Lung microvascular endothelial cell (primary cell): ENCODE measurements at places on chromosomes 11 and 22.

DNA sequence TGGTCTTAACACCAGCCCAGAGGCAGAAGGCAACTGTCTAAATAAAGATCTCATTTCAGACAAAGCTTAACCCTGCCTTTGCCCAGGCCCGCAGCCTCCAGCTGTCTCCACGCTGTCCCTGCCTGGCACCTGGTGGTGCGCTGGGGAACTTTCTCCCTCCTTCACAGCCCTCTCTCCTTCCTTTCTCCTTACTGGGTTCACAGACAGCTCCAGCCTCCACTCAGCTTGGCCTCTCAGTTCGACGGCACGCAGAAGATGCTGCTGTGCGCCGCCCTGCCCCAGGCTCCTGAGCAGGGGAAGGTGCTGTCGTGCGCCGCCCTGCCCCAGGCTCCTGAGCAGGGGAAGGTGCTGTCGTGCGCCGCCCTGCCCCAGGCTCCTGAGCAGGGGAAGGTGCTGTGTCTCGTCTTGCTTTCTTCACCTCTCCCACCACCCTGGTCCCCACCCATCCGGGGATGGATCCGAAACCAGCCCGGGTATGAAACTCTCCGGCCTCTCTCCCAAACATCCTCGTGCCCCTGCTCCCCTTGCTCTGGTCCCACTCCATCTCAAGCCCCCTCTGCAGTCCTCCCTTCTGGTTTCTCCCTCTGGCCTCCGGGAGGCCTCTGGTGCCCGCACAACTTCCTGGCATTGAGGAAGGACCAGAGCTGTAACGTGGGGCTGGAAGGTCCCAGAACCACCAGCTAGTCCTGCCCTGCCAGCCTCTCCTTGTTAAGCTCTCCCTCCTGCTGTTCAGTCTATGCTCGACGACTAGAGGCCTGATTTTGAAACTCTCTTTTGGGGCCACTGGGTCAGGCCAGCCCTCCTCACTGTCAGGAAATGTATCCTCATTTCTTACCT lies 22.9 kb upstream of the JAM3 start:
- DNase-seq: no peak

DNA sequence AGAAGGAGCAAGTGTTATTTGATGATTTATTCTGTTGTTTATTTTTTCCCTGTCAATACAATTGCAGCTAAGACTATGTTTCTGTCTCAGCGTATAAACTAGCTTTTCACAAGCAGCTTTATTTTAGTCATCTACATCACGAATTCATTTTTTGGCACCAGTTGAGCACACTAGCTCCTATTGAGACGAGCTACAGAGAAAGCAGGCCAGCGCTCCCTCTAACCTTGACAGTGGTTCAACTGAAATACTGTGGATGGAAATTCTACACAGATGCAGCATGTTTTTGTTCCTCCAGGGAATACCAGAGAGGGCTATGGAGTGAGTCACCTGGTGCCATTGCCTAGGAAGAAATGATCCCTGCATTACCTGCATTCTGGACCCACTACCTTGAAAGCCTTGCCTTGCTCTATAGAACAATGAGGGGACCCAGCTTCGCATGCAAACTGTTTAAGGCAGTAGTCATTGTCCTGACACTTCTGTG lies 108.2 kb upstream of the ARHGAP42 start:
- no peak for DNase-seq

- DNase-seq: no peak
Measured at GRCh38 chr11:12353534-12353933, 23.8 kb upstream of the PARVA start.

DNA sequence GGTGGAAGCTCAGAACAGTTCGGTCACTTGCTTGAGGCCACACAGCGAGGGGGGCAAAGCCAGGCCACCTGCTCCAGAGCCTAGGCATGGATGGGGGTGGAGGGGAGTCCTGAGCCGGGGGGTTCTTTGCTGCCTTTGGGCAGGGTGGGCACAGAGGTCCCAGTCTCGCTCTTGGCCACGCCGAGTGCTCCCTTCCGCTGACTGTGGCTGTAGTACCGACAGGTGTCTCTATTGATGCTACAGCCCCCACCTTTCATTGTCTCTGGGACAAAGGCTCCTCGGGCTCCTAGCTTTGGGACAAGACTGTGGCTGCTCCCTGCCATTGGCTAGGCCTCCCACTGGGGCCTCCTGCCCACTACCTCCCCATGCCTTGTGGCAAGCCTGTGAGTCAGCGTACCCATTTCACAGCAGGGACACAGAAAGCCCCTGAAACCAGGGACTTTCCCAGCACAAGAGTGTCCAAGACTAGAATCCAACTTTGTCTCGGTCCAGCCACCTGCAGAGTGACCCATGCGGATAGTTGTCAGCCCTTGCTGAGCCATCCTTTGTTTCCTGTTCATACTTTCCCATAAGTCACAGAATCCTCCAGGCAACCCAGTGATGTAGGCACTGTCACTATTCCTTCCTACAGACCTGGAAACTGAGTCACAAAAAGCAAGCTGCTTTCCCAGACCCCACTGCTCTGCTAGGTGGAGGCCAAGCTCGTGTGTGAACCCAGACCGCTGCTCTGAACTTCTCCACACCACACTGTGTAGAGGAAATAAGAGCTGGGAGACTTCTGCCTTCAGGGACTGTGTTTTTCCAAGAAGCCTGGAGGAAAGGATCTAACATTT lies 17.2 kb downstream of the MYEOV start:
- no peak for DNase-seq

DNA sequence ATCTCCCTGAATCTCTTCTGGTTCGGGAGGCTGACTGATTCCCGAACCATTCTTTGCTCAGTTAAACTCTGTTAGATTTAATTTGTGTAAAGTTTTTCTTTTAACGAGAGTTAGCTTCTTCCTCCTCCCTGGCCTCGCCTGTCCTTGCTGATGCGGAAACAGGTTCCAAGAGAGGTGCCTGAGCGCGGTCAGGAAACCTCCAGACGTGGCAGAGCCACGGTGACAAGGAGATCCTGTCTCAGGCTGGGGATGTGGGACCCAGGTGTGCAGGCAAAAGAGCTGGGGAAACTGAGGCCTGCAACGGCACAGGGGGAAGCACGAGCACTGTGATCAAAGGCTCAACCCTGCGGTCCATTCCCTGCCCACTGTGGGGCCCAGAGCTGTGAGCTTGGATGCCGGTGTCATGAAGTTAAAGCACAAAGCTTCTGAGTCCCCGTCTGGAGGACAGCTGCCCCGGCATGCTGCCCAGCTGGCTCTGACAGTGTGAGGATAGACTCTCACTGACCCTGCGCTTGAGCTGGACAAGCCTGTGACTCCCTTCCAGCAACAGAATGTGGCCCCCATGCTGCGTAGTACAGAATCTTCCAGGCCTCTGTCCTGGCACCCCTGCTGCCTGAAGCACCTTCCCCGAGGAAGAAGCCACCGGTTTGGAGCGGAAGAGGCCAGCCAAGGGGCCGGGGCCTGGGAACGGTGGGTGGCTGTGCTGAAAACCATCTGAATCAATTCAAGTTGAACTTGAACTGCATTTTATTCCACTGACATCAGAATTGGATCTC lies 960.6 kb downstream of the BRD1 start:
- DNase-seq: no peak
